COR-L47 (cell line): ENCODE measurements at places on chromosomes 11 and 22.

DNA sequence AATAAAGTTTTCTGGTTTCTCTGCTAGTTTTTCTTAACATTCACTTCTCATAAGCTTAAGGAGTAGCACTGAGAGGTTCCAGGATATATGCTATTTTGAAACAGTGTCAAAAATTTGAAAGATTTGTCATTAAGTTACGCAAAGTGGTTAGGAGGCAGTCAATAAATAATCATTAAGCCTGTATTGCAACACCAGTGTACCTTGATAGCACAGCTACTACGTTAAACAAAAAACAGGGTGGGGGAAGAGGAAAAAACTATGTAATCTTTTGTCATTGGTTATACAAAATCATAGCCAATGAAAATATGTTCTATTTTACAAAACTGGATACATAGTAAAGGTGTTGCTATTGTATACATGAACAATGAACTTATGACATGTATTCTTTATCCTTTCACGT is 30.4 kb upstream of the PITPNB start:
- no peak for DNase-seq

DNA sequence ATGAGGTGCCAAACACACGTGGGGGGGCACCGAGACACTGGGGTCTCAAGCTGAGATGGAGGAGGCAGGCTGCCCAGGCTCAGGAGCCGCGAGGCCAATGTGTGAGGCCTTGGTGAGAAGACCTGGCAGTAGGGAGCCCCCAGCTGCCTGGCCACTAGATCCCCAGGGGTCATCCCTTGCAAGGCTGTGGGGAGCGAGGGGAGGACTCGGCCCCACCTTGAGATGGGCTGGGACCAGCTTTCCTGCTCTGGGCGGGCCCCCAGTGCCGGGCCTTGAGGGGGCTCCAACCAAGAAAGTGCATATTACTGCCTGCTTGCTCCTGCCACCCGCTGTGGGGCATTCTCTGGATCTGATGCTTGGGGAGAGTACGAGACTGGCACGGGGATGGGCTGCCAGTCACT is 107.0 kb downstream of the CTTN start:
- DNase-seq = no peak

- DNase-seq = no peak
These were observed 679.1 kb downstream of the DLG2 start for GRCh38 chr11:84947970-84948580.

DNA sequence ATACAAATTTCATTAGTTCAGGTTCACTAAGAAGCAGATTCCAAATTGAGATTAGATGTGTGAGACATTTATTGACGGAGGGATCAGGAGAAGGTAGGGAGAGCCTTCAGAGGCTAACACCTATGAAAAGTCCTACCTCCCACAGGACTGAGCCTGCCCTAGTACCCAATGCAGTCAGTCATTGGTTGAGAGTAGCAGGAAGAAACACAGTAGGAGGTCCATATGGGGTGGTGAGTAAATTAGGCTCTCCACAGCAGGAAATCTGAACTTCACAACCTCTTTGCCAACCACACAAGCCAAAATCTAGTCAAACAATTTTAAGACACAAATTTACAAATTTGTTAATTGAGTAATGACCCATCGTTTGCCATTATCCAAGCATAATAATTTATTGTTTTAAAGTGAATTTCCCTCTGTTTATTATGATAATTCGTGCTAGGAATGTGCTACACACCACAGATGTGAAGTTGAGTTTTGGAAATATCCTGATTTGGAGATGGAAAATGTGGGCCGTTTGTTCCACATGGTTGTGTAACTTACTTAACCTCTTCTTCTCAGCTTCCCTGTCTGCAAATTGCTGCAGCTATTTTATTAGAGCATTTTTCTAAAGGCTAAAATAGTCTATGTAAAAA is 542.1 kb downstream of the ETS1 start:
- DNase-seq = no peak

GRCh38 chr11:44556735-44557409 is 8.6 kb upstream of the CD82 start:
- peak; percentile 25 for DNase-seq

GRCh38 chr11:77096591-77097019 is 6.0 kb upstream of the OMP start:
- DNase-seq = no peak

GRCh38 chr11:129643031-129643721 is 172.5 kb upstream of the TMEM45B start:
- DNase-seq = no peak

GRCh38 chr11:78841456-78842060 is 266.9 kb upstream of the NARS2 start:
- DNase-seq = no peak

DNA sequence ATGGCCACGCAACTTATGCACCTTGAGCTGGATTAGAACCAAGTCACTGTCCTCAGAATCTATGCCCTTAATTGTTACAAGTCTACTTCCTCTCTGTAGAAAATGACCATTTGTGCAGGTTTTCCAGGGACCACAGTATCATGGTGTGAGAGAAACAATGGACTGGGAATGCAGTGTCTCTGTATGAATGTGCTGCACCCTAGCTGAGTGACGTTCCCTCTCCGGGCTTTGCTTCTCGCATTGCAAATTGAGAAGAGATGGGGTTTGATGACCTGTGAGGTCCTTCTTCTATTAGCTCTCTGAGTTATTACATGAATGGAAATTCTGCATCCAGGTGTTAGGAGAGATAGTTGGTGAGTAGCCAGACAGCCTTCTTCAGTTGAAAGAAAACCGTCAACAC is 1052.3 kb downstream of the NTM start:
- no peak for DNase-seq

DNA sequence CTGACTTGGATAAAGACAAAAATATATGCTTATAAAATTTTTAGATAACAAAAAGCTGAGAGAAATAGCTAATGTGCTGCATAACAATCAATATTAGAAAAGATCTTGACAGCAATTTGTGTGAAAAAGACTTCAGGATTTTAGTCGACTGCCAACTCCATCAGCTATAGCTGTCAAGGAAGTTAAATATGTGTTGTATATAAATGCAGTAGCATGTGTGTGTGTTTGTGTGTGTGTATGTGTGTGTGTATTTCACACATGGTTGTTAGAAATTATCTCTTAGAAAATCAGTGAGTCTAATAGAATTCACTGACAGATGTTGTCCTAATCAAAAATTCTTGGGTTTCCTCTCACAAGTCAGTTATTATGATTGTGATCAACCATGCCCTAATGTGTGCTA is 171.2 kb downstream of the CASP12 start:
- no peak for DNase-seq

DNA sequence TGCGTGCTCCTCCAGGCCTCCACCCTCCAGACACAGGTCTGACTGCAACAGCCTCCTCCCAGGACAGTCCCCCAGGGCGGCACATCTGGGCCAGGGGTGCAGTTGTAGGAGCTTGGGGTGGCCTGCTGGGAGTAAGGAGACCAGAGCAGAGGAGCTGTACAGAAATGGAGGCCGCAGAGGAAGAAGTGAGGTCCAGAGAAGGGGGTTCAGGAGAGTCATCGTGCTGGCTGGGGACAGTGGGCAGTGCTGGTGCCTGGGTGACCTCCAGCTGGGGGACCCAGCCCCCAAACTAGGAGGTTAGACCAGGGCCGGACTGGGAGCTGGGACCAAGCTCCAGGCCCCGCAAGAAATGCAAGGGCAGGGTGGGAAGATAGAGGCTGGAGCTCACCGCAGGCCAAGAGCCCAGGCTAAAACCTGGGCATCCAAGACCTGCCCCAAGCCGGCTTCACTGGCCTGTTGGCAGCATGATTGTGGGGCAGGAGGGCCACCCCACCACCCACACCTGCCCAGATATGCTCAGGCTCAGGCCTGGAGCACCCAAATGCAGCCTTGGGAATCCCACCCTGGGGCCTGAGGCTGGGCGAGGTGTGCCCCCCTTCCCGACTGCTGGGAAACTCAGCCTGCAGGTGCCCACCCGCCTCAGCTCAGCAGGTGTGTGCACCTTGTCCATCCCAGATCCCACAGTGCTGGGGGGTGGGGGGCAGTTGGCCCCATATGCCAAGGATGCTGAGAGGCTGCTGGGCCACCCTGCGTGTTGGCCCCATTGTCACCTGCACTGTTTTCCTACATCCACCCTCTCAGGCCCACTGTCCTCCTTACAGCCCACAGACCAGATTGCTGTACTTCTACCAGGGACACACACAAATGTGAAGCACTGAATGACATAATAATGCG is 96.9 kb downstream of the MORC2 start:
- DNase-seq = no peak

- no peak for DNase-seq
These were observed 33.5 kb upstream of the CD44 start for GRCh38 chr11:35105319-35106079.

GRCh38 chr11:128200467-128200866 is 386.9 kb downstream of the ETS1 start:
- no peak for DNase-seq

DNA sequence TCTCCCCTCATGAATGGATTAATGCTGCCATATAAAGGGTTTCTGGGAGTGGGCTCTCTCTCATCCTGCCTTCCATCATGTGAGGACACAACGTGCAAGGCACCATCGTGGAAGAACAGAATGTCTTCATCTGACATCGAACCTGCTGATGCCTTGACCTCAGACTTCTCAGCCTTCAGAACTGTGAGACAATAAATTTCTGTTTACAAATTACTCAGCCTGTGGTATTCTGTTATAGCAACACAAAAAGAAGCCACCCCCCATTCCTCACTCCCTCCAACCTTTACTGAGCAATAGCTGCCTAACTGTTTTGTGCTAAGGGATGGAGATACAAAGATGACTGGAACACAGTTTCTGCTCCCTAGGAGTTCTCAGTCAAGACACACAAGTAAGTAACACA is 106.1 kb upstream of the PLET1 start:
- DNase-seq = no peak

DNA sequence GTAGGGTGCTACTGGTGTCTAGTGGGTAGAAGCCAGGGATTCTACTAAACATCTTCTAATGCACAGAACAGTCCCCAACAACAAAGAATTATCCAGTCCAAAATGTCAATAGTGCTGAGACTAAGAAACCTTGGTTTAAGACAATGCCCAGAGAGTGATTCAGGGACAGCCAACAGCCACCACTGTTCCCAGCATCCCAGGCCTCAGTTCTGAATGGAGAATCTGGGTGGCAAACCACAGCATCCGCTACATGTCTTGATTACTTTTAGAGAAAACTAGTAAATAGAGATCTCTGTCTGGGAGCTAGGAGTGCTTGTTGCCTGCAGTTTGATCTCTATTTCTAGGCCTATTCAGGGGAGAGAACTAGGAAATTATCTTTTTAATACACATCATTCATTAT is 20.9 kb upstream of the SIK2 start:
- no peak for DNase-seq
